Stimulated activated CD8-positive, alpha-beta memory T cell treated with anti-CD3 and anti-CD28 coated beads, Interleukin-4, amount 100 ng/mL, for 1 hour (primary cell): ENCODE measurements at places on chromosomes 16 and 17.

DNA sequence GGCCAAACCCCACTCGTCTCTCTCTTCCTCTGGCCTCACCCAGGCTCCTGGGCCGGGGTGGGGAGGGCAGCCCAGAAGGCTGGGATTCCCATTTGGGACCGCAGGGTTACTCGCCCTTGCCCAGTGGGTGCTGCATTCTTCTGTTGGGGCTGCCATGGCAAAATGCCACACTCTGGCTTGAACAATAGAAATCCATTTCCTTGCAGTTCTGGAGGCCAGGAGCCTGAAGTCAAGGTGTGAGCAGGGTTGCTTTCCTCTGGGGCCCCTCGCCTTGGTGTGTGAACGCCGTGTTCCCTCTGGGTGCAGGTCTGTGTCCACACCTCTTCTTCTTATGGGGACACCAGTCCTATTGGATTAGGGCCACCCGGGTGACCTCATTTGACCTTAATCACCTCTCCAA lies 105.8 kb upstream of the GSE1 start:
- no peak for DNase-seq

GRCh38 chr16:17323171-17323570 lies 147.6 kb downstream of the XYLT1 start:
- no peak for DNase-seq

GRCh38 chr17:50799582-50799981 lies 32.3 kb upstream of the ANKRD40CL start:
- no peak for DNase-seq

- DNase-seq: no peak
Measured at GRCh38 chr16:13077816-13078215, 176.4 kb downstream of the SHISA9 start.

DNA sequence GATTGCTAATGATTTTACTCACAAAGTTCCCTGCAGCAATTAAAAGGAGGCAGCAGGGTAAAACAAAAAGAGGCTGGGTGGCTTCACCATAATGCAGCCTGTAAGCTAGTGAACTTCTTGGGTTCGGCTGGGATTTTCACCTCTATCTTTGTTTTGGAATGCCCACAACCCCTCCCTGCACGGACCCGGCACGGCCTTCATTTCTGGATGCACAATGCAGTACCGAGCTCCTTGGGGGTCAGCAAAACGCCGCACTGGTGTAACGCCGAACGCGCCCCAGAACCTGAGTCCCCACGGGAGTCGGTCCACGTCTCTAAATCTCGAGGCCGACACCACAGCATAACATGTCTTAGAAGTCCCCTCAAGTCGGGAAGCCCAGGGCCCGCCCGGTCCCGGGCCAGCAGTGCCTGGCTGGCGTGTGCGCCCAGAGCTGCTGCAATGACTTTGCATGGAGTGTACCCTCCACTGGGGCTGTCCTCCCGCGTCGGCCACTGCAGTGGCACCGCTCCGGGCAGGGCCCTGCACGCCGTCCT lies 759 bp downstream of the UBE2O start:
- DNase-seq: no peak

DNA sequence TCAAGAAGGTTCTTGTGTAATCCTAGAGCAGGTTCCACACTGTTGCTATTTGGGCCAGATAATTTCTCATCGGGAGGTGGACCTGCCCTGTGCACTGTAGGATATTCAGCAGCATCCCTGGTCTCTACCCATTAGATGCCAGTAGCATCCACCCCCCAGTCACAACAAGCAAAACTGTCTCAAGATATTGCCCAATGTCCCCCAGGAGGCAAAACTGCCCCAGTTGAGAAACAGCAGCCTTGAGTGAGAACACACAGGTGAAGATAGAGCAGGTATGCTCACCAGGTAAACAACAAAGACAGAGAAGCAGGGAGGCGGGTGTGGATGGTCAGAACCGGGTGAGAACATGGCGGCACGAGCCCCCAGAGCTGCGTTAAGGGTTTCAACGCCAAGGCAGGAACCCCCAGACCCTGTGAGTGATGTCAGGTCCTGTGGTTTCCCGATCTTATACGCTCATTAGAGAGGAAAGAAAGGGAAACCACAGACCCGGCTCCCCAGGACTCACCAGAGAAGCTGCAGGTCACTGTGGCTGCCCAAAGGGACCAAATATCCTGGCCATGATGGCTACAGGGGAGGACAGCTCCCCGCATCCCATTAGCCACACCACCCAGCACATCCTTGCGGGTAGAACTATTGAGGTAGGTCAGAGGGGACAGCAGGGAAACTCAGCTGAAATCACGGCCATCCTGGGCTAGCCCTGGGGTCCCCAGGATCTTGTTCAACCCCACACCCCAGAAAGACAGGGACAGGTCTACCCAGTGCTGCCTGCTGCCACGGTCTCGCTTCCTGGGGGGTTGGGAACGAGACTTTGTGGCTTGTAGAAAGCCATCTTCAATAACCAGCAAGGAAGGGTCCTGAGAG lies 21.2 kb downstream of the CDC42EP4 start:
- no peak for DNase-seq

- no peak for DNase-seq
Measured at GRCh38 chr17:68197091-68197996, 50.5 kb upstream of the AMZ2 start.

GRCh38 chr16:89114159-89114981 lies 20.7 kb downstream of the ACSF3 start:
- DNase-seq: no peak

DNA sequence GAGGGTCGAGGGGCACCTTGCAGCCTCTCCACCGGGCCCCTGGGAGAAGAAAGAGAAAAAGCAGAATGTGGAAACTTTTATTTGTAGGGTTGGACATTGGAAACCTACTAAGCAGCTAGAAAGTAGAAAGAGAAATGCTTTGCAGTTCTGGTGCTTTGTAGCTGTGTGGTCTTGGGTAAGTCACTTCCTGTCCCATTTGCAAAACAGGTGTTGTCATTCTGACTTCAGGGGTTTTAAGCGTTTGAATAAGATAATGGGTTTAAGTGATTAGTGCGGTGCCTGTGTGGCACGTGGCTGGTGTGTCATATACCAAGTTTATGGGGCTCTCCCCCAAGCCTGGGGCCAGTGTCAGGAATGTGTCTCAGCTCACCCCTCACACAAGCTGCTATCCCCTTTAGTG lies 1.6 kb downstream of the CA4 start:
- no peak for DNase-seq

- DNase-seq: no peak
Measured at GRCh38 chr17:10821054-10821453, 16.8 kb downstream of the PIRT start.

DNA sequence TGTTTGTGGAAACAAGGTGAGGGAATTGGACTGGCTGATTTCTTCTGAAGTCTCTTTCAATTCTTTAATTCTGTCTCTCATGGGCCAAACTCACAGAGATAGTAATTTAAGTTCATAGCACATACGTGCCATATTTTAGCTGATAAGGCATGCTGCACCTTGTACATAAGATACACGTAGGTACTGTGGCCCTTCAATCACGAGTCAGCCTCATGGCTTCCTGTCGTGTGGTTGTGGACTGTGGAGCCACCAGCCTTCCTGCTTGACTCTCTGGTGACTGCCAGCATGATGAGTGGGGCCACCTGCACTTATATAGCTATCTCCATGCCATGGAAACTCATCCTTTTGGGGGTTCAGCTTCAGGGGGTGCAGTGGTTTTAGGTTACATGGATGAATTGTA lies 25.1 kb downstream of the KSR1 start:
- DNase-seq: peak; percentile 19

DNA sequence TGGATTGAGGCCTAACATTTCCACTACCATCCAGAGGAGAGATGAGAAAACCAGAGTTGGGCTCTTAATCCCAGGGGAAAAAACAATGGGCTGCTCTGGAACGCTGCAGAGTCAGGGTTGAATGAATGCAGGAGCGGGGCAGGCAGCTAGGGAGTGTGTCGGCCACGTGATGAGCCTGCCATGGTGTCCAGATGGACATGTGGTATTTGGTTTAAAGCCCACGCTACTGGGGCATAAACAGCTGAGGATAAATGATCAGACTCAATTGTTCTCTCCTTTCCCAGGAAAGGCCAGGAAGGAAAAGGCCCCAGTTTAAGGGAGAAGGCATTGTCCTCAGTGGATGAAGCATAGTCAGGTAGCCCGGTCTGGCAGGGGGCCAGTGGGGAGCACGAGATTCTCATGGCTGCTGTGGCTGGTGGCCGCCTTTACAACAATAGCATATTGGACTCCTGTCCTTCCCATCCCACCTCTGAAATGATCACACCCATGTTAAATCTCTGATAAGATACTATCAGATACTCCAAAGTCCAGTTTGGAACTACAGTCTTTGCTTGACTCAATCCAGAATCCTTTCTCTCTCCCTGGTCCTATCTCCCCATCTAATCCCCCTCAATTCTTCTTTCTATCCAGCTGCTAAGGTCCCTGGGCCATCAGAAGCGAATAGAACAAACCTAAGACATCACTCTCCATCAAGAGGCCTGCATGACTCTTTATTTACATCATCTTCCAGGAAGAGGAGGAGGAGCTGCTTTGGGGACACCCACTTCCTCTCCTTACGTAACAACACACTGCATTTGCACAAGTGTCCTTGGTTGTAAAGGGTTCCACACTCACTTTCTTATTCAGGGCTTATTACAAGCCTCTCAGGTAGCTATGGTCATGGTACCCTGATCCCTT lies 20.4 kb downstream of the CA4 start:
- DNase-seq: no peak

DNA sequence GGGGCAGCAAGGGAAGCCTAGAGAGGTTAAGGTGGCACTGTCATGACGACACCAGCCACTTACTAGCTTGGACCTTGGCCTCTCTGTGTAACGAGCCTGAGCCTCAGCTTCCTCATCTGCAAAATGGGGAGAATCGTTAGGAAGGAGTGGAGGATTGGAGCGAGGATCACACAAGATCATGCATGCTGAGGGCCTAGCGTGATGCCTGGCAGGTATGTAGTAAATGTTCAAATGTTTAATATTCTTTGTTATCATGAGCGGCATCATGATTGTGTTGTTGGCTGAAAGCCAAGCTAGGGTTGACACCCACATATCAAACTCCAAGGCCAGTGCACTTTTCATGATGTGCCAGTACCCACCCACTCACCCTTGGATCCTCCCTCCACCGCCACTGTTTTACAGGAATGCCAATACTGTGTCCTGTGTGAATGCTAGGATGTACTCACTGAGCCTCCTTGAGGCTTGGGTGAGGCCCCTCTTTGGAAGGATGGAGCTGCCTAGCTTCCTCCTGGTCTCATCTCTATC lies 192.5 kb downstream of the MSI2 start:
- no peak for DNase-seq

DNA sequence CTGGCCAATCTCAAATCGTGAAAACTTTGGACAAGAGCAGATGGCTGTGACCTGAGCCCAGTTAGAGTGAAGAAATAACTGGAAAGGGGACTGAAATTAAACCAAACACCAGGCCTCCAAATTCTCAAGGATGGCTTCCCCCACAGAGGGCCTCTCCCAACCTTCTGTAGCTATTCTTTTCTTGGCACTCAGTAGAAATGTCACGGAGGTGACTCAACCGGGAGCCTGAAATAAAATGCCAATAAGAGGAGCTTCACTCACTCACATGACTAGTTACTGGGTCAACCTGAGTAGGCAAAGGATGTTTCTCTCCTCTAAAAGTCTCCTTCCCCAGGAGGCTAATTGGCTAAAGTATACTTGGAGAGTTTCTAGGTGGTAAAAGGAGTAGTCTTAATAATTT lies 230.7 kb downstream of the MAF start:
- no peak for DNase-seq

DNA sequence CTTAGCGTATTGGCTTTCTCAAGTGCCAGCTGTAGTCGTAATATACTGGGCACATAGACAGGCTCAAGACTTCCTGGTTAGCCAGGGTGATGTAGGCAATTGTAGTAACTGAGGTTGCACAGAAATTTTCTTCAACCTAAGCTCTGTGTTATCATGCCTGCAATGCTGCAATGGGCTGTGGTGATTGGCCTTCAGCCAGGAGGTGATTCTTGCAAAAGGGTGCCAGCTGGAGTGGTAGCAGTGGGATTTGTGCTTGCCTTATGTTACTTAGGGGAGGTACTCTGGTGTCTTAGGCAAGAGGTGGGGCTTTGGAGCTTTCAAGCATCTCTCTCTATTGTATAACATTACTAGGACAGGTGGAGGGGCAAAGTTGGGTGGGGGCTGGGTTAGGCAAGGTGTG lies 495.1 kb downstream of the CDH11 start:
- no peak for DNase-seq

DNA sequence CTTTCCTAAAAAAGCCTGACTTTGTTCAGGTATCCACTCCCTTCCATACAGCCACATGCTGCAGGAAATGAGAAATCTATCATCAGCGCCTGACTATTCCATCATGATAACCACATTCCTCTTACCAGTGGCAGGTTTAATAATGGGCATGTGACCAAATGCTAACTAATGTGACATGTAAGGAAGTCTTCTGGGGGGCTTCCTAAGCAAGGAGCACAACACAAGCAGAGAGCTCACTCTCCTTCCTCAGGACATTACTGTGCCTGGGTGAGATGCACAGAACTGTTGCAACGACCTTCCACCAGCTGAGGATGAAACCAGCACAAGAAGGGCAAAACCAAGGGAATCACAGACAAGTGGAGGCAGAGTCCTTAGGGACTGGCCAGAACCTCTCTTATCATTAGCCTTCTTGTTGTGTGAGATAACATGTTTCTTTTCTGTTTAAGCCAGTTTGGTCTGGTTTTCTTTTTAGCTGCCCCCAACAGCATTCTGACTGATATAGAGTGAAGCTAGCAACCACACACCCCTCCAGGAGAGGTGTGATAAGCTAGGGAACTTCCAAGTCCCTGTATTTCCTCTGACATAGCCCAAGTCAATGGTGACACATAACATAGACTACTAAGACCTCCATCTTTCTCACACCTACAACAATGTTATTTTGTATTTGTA lies 16.9 kb downstream of the MYO1D start:
- DNase-seq: no peak

DNA sequence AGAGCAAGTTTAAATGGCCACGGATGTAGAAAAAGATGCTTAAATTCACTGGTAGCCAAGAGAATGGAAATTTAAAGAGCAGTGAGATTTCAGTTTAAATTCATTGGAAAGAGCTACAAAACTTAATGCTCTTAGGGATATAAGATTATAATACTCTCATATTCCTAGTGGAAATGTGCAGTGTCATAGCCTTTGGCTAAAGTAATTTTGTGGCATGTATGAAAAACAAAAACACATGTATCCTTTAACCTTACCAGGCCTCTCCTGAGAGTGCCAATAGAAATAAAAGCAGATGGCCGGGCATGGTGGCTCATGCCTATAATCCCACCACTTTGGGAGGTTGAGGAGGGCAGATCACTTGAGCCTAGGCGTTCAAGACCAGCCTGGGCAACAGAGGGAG lies 289.2 kb downstream of the PHKB start:
- DNase-seq: no peak

DNA sequence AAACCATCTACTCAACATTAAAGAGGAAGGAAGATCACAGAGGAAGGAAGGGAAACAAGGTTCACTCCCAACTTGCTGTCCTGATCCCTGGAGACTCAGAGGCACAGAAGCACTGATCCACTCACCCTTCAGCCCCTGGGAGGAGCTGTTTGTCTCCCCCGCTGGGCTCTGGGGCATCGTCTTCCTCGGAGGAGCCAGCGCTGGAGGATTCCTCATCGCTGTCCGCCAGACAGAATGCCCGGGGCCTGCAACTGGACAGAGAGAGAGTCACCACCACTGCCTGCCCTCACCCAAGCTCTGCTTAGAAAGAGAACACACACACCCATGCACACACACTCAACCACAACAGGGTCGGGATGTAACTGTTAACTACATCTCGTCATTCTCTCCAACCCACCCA lies 24.8 kb upstream of the ERN1 start:
- no peak for DNase-seq

GRCh38 chr16:12016291-12016947 lies 39.9 kb downstream of the SNX29 start:
- DNase-seq: no peak
